ENCODE measurements at places on chromosomes 2 and 18.

DNA sequence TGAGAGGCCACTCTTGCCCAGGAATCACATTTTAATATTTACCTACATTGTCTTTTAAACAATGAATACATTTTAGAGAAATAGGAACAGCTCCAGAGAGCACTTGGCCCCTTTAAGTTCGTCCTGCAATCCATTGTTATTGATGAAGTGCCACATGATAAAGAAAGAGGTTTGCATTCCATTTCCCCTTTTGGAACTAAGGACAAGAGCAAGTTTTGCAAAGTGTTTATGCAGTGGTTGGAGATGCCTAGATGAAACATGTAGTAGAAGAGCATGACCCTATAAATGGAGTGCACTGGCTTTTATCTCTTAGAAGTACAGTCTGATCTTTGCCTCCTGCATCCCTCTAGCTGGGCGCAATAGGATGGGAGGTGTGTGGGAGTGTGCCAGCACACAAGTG lies 118.7 kb upstream of the CNTNAP5 start:
- no peak for DNase-seq

GRCh38 chr18:73646196-73646595 lies 501.4 kb downstream of the FBXO15 start:
- no peak for DNase-seq

DNA sequence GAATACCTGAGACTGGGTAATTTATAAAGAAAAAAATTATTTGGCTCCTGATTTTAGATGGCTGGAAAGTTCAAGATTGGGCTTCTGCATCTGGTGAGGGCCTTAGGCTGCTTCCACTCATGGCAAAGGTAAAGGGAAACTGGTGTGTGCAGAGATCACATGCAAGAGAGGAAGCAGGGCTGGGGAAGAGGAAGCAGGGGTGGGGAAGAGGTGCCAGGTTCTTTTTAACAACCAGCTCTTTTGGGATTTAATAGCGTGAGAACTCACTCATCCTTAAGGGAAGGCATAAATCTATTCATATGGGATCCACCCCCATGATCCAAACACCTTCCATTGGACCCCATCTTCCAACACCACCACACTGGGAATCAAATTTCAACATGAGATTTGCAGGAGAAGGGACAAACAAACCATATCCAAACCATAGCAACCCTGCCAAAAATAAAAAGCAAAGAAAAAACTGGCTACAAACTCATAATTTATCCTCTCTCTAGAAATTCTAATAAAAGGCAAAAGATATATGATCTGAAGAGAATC lies 30.4 kb downstream of the PRKRA start:
- DNase-seq = no peak

DNA sequence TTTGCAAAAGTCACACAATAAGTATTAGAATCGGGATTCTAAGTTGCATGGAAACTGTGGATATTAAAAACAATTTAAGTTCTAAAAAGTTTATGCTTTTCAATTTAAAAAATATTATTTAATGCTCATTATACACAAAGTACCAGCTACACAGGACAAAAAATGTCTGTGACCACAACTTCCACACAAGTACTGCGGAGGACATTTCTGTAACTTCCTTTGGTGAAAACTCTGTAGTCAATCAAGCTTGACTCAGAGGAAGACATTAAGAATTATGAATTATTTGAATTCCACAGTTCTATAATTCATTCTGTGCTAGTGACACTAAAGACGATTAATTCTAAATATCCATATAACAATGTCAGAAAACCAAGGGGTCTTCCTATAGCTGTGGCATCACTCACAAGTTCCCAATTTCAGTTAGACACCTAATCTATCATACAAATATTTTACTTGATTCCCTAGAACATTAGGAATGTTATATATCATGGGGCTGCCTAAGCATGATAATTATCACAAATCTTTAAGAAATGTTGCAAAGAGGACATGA lies 120.5 kb downstream of the AFF3 start:
- no peak for DNase-seq

- no peak for DNase-seq
Measured at GRCh38 chr2:200406379-200406778, 99.9 kb downstream of the SPATS2L start.

DNA sequence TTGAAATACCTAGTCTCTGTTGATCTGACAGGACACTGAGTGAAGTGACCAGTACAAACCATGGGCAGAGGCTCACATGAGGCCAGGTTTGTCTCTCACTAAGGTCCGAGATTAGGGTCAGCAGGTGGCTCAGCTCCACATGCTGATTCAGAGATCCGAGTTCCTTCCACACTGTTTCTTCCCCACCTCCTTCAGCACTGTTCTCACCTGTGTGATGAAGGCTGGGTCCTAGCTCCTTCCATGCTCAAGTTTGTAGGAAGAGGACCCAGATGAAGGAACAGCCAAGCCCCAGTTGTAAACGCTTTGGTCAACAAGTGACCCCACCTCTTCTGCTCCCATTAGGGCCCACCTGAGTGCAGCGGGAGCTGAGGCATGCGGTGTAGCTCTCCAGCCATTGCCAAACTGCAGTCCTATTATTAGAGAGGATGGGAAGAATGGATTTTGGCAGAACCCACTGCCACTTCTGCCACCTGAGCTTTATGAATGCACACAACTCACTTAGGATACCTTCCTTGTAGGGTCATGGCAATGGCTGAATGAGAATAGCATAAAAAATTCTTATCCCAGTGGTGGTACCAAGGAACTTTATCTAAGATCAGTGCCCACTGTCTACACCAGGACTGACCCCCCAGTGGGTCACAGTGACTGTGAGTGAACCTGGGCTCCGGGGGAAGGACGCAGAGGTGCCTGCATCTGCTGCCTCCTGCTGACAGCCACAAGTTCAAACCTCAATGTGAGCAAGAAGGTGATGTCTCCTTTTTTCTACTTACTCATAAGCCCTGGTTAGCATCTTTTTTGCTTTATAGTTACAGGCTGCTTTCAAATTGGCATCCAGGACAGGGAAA lies 324.8 kb upstream of the HS6ST1 start:
- no peak for DNase-seq

DNA sequence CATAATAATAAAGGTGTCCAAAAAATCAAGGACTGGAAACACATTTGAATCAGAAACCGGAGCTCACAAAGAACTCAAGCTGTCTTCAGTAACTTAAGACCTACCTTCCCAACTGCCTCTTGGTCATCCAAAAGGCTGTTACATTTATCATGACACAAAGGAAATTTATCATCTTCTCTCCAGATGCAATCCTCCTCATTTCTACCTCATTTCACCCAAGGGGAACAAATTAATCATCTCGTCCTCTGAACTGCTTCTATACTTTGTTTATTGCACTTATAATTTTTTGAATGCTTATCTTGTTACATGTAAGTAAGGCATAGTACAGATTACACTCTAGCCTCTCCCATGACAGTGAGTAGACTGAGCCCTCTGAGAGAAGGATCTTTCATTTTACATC lies 105.1 kb upstream of the RGPD4 start:
- DNase-seq = no peak

- no peak for DNase-seq
Measured at GRCh38 chr2:217261452-217261851, 401.6 kb upstream of the TNP1 start.

- DNase-seq = no peak
Measured at GRCh38 chr2:3929374-3929773, 226.0 kb downstream of the DCDC2C start.

- no peak for DNase-seq
Measured at GRCh38 chr2:163528640-163529217, 207.1 kb downstream of the FIGN start.

GRCh38 chr2:24930768-24931167 lies 10.7 kb upstream of the ADCY3 start:
- no peak for DNase-seq

GRCh38 chr2:9897331-9897737 lies 54.1 kb downstream of the TAF1B start:
- no peak for DNase-seq

DNA sequence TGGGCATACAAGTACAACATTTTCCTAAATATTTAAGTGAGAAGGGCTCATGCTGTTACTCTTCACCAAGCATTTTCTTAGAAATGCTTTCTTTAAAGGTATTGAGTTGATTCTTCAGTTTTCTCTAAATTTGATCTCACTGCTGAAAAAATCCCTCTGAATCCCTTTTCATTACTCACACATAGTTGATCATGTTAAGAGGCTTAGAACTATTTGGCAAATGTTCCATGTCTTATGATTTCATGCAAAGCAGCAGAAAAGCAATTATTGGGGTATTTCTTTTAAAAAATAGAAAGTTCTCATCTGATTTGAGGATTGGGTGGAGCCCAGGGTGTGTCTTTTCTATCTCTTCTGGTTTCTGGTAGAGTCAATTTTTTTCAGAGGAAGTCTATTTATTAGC lies 1079.8 kb upstream of the ZEB2 start:
- no peak for DNase-seq

DNA sequence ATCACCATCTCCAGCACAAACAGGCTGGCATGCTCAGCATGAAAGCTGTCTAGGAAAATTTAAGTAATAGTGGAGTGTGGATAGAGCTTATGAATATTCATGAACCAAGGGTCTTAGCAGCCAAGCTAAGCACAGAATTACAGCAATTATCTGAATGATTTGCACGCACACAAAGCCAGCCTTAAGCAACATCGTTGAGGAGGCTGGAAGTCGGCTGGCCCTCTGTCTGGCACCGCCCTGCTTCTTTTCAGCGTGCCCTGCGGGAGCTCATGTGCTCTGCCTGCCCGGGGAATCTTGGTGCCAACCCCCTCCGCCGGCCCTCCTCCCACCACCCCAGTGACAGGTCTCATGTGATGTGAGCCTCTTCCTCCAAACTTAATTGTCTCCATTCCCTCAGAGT lies 540.1 kb downstream of the CMPK2 start:
- no peak for DNase-seq

DNA sequence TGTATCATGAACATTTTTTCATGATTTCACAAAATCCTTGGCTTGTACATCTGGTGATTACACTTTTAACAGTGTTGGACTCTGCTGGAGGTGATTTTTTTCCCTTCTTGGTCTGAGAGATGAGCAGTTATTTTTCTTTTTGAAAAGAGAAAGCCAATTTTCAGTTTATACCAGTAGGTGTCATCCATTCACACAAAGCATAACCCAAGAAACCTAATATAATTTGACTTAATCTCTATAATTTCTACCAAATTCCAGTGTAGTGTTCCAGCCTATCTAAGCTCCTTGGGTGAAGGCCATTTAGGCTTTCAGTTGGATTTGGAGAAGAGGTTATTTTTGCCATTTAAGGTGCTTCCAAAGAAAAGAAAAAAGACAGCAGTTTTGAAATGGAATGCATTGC lies 7.7 kb upstream of the ICOS start:
- no peak for DNase-seq

DNA sequence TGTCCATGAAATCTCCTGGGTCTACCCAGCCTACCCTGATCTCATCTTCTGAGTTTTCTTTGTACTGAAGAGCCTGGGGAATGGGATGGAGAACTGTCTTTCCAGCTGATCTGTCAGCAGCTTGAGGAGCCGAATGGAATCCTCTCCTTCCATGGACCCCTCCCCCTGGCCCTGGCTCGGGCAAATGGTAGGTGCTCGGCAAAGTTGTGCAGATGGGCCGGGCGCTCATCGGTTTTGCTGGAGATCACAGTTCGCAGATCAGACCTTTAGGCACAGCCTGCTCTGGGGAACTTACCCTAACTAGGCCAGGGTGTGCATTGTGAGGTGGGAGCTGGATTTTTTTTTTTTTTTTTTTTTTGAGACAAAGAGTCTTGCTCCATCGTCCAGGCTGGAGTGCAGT lies 40.4 kb downstream of the LCT start:
- DNase-seq = no peak

GRCh38 chr2:100984892-100985307 lies 17.2 kb upstream of the RPL31 start:
- DNase-seq = peak; percentile 58

DNA sequence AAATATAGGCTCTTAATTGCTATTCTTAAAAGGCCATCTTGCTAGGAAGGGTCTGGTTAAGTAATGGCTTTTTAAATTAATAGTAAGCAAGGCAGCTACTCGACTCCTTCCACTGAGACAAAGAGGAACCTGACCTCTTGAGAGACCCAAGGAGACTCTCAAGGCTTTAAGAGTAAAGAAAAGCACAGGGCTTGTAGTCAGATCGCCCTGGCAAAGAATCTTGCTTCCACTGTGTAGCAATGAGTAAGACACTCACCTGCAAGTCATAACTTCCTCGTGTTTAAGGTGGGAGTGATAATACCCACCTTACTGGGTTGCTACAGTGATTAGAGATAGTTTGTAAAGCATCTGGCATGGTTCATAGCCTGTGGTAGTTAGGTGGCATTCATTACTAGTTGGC lies 274.5 kb downstream of the TSN start:
- no peak for DNase-seq

GRCh38 chr2:149313512-149313972 lies 16.8 kb upstream of the LYPD6 start:
- DNase-seq = no peak

GRCh38 chr2:215003001-215003400 lies 135.4 kb downstream of the ABCA12 start:
- DNase-seq = no peak

- DNase-seq = no peak
Measured at GRCh38 chr2:167652401-167652800, 595.0 kb downstream of the STK39 start.

DNA sequence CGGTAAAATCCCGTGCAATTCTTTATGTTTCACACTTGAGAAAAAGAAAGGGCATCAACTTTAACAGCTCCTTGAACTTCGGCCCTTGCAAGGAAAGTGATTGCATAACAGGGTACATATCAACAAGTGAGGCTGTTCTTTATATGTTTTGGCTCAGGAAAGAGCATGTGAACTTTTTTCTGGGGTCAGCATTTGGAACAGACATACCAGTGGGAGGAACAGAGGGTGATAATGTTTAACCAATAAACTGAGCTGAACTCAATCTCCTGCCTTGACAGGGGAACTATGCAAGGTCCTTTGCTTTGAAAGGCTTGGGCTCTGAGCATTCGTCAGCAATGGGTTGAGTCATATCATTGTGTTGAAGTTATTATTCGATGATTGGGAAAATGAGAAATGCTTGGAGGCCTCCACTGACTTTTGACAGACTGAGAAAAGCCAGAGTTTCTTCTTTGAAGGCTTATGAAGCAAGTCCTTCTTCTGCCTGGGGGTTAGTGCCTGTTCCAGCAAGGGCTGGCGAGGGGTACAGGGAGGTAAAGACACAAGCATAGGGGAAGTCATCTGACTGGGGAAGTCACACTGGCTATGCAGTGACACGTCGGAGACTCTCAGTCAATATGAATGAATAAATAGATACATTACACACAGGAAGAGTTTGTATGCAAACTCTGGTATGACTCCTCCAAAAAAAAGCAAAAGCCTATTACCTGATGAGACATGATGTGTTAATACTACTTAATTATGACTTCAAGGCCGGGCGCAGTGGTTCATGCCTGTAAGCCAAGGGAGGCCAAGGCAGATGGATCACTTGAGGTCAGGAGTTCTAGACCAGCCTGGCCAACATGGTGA lies 57.2 kb downstream of the CYB5A start:
- no peak for DNase-seq

- no peak for DNase-seq
Measured at GRCh38 chr2:218389333-218390150, 7.5 kb downstream of the SLC11A1 start.

GRCh38 chr2:126916744-126917143 lies 18.1 kb downstream of the TEX51 start:
- DNase-seq = no peak

All from activated gamma-delta T cell treated with anti-CD3 and anti-CD28 coated beads, Interleukin-2, amount 50 U/mL, for 16 hours (primary cell).